Fibroblast of lung (primary cell): ENCODE measurements at places on chromosomes 12 and 14.

DNA sequence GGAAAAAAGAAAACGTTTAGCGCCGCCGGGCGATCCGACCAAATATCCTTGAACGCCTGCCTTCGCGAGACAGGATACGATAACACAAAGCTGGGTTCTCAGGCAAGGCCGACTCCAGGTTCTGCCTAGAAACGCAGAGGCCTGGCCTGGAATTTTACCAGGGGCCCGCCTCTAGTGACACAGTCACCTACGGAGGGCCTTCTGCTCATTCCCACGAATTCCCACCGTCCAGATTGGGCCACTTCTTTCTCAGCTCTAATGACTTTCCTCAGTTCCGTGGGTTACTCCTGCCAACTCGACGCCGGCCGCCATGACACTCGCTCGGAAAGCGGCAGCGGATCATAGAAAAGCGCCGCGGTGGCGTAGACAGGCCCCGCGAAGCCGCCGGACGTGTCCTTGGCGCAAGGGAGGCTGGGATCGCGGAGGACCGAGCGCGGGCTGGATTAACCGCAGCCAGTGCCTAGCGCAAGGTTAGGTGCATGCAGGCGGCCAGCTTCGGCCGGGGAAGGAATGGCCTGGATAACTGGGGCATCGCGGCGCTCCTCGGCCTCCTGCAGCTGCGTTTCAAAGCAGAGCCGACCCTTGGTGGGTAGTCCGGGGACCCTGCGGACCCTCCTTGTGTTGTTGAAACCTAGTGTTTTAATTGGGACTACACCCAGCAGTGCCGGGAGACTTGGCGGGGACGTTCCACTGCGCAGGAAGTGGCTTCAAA, at the start of gene TRIP11:
Gene TRIP11, minus strand, starts transcription at position 341 of the 712 bp plus-strand sequence. CDS start 374 bp downstream, outside the sequence.
- peak; percentile 94 for DNase-seq

- no peak for DNase-seq
These were observed 515.3 kb downstream of the RMST start for GRCh38 chr12:97977870-97978405.

DNA sequence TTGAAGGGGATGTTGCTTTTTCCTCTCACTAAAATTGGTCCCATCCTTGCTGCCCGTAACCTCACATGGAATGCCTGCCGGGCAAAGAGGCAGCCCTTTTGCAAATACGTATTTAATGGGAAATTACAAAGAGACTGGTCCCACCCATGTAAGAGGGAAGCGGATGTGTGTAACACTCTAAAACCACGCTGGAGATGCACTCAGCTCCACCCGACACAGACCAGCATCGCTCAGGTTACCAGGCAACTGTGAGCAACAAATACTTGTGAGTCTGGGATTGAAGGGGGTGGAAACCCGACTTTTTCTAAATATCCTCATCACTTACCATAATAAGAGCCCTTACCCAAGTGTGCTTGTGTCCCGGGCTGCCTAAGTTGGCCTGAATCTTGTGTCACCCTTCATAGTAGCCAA, 47.7 kb downstream of the ELK3 start:
- peak; percentile 82 for DNase-seq

GRCh38 chr12:16828891-16829290, 222.9 kb upstream of the LMO3 start:
- no peak for DNase-seq

- no peak for DNase-seq
These were observed 128.1 kb upstream of the ARID2 start for GRCh38 chr12:45601390-45601789.

- DNase-seq, result no peak
These were observed 97.1 kb upstream of the DAAM1 start for GRCh38 chr14:59091404-59091803.

DNA sequence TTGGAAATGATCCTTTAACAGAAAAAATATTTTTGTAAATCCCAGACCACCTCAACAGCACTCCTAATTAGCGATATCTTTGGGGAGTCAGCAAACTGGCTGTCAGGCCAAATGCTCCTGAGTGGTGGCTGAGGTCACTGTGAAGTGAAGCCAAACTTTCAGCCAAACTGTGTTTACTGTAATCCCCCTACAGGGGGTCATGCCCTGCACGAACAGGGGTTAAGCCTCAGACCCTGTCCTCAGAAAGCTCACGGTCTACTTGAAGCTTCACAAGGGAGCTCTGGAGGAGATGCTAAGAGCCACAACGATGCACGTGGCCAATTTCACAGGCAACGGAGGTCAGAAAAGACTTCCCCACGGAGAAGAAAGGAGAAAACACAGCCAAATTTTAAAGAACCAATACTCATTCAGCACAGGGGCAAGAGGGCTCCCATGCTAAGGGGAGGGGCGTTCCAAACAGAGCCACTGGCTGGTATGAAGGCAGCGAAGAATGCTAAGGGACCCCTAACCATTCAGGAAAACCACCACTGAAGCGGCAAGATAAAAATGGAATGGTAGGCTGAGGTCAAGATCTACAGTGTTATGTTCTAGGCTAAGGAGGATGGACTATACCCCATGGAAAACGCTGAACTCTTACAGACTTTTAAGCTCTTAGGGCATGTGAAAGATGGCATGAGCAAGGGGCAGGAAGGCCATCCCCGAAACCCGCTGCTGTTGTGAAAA, 105.4 kb downstream of the ITPR2 start:
- DNase-seq, result no peak

DNA sequence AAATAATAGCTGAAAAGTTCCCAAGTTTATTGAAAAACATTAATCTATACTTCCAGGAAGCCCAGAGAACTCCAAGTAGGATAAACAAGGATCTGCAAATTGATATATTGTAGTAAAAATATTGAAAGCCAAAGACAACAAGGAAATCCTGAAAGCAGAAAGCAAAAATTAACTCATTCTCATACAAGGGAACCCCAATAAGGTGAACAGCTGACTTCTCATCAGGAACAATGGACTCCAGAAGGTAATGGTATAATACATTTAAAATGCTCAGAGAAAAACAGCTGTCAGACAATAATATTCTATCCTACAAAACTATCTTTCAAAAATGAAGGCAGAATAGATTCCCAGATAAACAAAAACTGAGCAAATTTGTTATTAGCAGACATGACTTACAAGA, 138.1 kb upstream of the BMP4 start:
- peak; percentile 15 for DNase-seq

DNA sequence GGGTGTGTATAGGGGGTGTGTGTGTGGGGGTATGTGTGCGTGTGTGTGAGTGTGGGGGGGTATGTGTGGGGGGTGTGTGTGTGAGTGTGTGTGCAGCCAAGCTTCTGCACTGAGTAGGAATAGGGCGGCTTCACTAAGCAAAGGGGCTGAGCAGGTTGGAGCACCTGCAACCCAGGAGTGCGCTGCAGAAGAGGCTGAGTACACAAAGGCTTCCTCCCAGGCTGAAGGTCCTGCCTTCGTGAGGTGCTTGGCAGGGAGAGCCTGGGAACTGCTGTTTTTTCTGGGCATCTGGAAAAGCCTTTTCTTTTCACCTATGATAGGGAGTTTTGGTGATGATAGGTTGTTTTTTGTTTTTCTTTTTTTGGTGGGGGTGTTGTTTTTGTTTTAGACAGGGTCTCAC, 6.0 kb upstream of the NUDT14 start:
- DNase-seq, result no peak

- no peak for DNase-seq
These were observed 6.4 kb upstream of the HMGA2 start for GRCh38 chr12:65817866-65818265.

- DNase-seq, result peak; percentile 31
These were observed 61.8 kb downstream of the PIK3C2G start for GRCh38 chr12:18323159-18323558.

DNA sequence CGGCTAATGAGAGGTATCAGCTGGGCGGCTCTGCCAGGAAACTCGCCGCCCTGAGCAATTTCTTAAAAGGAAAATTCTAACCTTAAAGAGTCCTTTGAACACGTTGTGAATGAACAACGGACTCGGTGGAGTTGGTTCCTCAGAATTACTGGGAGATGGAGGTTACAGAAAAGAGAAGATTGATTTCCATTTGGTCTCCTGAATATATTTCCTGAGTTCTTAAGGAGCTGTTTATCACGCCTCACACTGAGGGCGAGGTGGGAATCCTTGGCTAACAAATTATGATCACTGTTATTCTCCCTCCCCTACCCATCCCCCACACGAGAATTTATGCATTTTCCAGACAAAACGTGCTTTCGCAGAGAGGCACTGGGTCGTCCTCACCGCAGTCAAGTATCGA, 194.5 kb upstream of the C14orf180 start:
- DNase-seq, result no peak

GRCh38 chr12:72346363-72346944, 74.3 kb downstream of the TRHDE start:
- peak; percentile 71 for DNase-seq
